Muscle of leg (tissue), 16 donors: ENCODE measurements at places on chromosomes 1 and 21. TPM values are rescaled to one million over a fixed set of nuclear protein-coding genes. Genes with fewer than 3 reads are reported as not detected.

The SLC6A9 gene
- total RNA-seq: 1.6 TPM

DNA sequence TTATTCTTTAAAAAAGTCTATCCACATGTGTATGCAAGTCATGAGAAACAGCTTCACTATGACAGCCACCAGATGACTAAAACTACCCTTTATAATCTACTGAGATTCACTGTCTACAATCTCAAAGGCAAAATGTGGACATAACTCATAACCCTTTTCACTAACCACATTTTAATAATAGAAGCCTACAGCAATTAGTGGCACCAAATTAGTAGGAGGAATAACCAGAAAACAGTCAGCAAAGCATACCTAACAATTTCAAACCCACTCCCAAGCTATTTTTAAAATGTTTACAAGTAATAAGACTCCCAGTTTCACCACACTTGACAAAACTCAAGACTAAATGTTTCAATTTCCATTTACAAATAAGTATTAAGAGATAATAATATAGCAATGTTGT, 442.9 kb downstream of the PTPRC start:
- H3K4me3 ChIP-seq: no peak overlapping the region
- H3K27me3 ChIP-seq: no peaks in the 10 kb centered on the region
- DNase-seq: no peak
- no peaks in the 10 kb centered on the region for H3K36me3 ChIP-seq

- no peaks in the 10 kb centered on the region for H3K27me3 ChIP-seq
- no peak overlapping the region for H3K27ac ChIP-seq
- H3K36me3 ChIP-seq: no peaks in the 10 kb centered on the region
Measured at GRCh38 chr1:65758128-65758527, 34.6 kb upstream of the PDE4B start.

DNA sequence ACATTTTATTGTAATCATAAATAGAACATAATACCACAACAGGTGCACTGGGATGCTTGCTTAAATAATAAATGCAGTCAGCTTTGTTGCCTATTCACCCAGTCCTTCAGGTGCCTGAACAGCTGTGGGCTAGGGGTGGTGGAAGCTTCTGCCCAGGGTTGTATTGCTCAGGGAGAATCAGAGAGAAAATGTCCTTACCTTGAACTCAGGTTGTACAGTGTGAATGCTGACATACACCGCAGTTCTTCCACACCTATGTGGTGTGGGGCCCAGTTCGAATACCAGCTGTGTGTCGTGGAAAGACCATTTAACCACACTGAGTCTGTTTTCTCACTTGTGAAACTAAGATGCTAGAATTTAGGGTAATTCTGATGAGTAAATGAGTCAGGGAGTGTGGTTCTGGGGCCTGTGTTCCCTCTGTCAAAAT, 115.7 kb upstream of the ATP1A1 start:
- H3K4me3 ChIP-seq: no peak overlapping the region
- no peak for DNase-seq
- H3K4me1 ChIP-seq: peaks cover 7% of the 10 kb centered on the region
- H3K36me3 ChIP-seq: no peaks in the 10 kb centered on the region

The CAPN8 gene
- 0.58 TPM for total RNA-seq

The CD1E gene
- total RNA-seq: 0.18 TPM

DNA sequence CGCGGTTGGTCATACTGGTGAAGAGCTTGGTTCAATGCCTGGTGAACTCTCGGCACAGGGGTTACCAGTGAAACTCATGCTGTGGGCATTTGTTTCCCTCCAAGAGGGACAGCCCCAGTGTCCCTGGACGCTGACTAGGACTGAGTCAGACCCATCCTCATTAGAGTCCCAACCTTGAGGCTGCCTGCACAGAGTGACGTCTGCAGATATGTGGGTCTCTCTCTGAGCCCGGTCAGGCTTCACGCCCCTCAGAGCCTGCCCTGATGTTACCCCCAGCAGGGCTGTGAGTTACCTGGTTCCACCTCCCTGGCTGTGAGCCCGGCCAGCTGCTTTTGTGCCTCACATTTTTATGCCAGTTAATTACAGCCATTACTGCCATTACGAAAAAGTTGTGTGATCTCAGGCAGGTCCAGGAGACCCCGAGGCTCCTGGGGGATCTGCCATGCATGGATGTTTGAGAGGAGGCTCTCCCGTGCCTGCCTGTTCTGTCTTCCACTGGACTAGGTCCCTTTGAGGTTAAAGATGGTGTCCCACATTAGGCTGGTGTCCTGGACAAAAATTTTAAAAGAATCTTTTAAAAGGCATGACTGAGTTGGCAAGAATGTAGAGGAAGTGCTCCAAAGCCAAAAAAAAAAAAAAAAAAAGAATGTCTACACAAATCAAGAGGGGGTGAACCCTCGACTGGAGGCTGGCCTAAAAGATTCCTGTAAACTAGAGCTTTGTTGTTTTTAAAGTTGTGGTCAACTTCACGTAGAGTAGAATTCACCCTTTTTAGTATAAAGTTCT, 36.6 kb upstream of the PADI1 start:
- no peaks in the 10 kb centered on the region for H3K36me3 ChIP-seq
- H3K4me1 ChIP-seq: no peaks in the 10 kb centered on the region
- H3K27me3 ChIP-seq: peaks cover 6% of the 10 kb centered on the region
- H3K4me3 ChIP-seq: no peak overlapping the region
- no peak for DNase-seq

- no peaks in the 10 kb centered on the region for H3K27me3 ChIP-seq
- H3K4me1 ChIP-seq: peaks cover 27% of the 10 kb centered on the region
- no peak overlapping the region for H3K4me3 ChIP-seq
- peak overlapping the region; percentile 54 for H3K27ac ChIP-seq
- peaks cover 31% of the 10 kb centered on the region for H3K36me3 ChIP-seq
- peak; percentile 86 for DNase-seq
Measured at GRCh38 chr1:248841702-248842395, 3.8 kb downstream of the ZNF672 start.

- peak; percentile 36 for DNase-seq
- H3K27me3 ChIP-seq: no peaks in the 10 kb centered on the region
- peaks cover 17% of the 10 kb centered on the region for H3K36me3 ChIP-seq
- H3K4me3 ChIP-seq: peak overlapping the region; percentile 69
Measured at GRCh38 chr1:112618114-112618720, 724 bp downstream of the ST7L start.

DNA sequence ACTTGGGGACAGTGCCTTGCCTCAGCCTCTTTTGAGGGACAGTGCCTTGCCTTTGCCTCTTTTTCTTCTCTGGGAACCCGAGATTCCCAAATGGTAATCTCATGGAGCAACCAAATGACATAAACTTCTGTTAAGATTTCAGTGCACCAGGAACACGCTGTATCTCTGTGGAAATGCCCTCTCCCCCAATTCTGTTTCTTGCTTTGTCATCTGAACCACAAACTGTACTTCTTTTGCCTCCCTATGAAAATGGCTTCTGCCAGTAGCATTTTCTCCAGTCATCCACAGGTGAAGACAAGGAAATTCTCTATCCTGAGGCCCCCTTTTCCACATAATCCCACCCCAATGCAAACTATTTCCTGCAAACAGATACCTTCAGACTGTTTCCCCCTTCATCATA, 66.3 kb downstream of the OMA1 start:
- H3K4me1 ChIP-seq: no peaks in the 10 kb centered on the region
- H3K4me3 ChIP-seq: no peak overlapping the region
- no peaks in the 10 kb centered on the region for H3K36me3 ChIP-seq
- H3K27ac ChIP-seq: no peak overlapping the region

- H3K36me3 ChIP-seq: no peaks in the 10 kb centered on the region
- H3K4me3 ChIP-seq: no peak overlapping the region
- no peak for DNase-seq
- no peaks in the 10 kb centered on the region for H3K27me3 ChIP-seq
Measured at GRCh38 chr1:54971317-54971791, 9.1 kb upstream of the TMEM61 start.

GRCh38 chr21:28257276-28257675, 735.4 kb downstream of the LTN1 start:
- H3K4me1 ChIP-seq: no peaks in the 10 kb centered on the region
- no peak overlapping the region for H3K4me3 ChIP-seq
- no peaks in the 10 kb centered on the region for H3K27me3 ChIP-seq
- no peak overlapping the region for H3K27ac ChIP-seq
- DNase-seq: peak; percentile 63

- no peak overlapping the region for H3K4me3 ChIP-seq
- no peaks in the 10 kb centered on the region for H3K4me1 ChIP-seq
- DNase-seq: no peak
- peaks cover 4% of the 10 kb centered on the region for H3K36me3 ChIP-seq
- no peak overlapping the region for H3K27ac ChIP-seq
- no peaks in the 10 kb centered on the region for H3K27me3 ChIP-seq
Measured at GRCh38 chr21:17780539-17780938, 38.6 kb downstream of the C21orf91 start.

GRCh38 chr21:42578034-42578433, 64.4 kb downstream of the SLC37A1 start:
- peaks cover 3% of the 10 kb centered on the region for H3K36me3 ChIP-seq
- DNase-seq: no peak
- no peaks in the 10 kb centered on the region for H3K27me3 ChIP-seq

GRCh38 chr1:53949023-53949990, 3.2 kb downstream of the LRRC42 start:
- no peaks in the 10 kb centered on the region for H3K27me3 ChIP-seq
- peaks cover 22% of the 10 kb centered on the region for H3K4me1 ChIP-seq
- no peak overlapping the region for H3K4me3 ChIP-seq
- peak; percentile 59 for DNase-seq
- peaks cover 15% of the 10 kb centered on the region for H3K36me3 ChIP-seq
- no peak overlapping the region for H3K27ac ChIP-seq

DNA sequence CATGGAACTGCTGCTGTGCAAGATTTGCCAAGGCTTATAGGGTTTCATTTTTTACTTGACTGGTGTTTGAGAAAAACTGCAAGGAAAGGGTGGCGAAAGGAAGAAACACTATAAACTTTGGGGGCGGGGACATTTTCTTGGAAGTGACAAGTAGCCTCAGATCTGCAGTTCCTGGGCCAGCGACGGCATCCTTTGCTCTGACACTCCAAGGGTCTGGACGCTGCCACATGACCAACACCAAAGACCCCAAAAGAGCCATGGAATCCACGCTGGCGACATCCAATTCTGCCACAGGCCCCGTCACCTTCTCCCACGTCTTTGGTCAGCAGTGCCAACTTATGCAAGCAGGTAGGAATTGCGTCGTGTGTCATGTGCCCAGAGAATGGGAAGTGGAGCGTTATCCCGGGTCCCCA, 193.4 kb downstream of the PRDM2 start:
- peaks cover 11% of the 10 kb centered on the region for H3K4me1 ChIP-seq
- no peaks in the 10 kb centered on the region for H3K36me3 ChIP-seq
- peak overlapping the region; percentile 34 for H3K4me3 ChIP-seq
- H3K27ac ChIP-seq: no peak overlapping the region

DNA sequence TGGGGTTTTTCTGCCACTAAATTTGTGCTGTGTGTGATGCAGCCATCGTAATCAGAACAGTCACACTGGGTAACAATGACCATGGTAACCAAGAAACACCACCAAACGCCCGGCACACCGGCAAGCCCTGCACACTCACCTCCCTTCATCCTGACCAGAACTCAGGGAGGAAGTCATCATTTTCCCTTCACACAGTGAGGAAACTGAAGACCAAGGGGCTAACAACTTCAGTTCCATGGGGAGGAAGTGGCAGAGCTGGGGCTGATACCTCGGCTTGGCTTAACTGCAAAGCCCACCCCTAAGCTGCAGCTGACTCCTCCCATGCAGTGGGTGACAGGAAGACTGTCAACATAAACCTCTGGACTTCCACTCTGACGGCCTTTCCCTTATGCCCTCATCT, 69.3 kb upstream of the BCAR3 start:
- no peak overlapping the region for H3K4me3 ChIP-seq
- DNase-seq: peak; percentile 25
- no peaks in the 10 kb centered on the region for H3K27me3 ChIP-seq

DNA sequence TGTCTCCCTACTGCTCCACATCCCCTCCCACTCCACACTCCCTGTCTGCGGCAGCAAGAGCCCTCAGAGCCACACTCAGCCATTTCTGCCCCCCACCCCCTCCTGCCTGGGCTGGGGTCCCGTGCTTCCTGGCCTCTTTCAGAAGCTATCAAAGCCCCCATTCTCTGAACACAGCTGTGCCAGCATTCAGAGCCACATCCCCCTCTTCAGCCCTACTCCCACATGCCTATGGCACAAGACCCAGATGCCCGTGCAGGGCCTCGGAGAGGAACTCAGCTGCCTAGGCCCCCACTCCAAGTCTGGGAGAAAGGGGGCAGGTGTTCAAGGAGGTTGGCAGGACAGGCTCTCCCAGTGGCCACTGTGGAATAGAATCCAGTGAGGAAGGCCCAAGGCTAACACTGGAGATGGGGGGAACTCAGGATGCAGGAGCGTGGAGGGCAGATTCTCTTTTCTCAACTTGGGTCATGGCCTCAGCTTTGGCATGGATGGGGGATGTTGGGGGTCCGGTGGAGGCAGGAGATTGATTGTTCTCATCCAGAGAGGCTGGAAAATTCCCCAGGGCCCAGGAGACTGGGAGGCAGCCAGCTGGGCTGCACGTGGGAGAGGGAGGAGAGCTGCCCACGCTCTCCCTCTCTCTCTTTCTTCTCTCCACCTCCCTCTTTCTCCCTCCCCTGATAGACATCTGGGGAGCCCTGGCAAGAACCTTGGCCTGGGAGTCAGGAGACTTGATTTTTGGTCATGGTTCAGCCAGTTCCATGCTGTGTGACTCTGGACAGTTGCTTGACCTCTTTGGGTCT, 3.5 kb upstream of the BCAN start:
- H3K27ac ChIP-seq: no peak overlapping the region
- no peaks in the 10 kb centered on the region for H3K36me3 ChIP-seq
- H3K27me3 ChIP-seq: peaks cover 77% of the 10 kb centered on the region
- H3K4me1 ChIP-seq: peaks cover 35% of the 10 kb centered on the region
- H3K4me3 ChIP-seq: no peak overlapping the region

DNA sequence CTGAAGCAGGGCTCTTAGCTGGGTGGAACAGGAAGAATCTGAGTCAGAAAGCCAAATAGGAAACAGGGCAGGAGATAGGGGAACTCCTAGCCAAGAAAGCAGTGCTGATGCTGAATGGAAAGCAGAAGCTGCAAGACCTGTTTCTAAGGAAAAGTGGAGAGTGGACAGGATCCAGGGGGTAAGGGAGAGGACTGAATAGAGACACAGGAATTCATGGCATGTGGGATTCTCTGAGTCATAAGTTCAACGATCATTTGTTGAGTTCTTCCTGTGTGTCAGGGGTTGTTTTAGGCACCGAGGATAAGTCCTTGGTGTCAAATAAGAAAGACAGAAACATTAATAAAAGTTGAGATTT, 153.8 kb upstream of the FGGY start:
- H3K27ac ChIP-seq: no peak overlapping the region
- H3K36me3 ChIP-seq: no peaks in the 10 kb centered on the region
- peaks cover 11% of the 10 kb centered on the region for H3K4me1 ChIP-seq
- H3K4me3 ChIP-seq: no peak overlapping the region
- DNase-seq: peak; percentile 80

DNA sequence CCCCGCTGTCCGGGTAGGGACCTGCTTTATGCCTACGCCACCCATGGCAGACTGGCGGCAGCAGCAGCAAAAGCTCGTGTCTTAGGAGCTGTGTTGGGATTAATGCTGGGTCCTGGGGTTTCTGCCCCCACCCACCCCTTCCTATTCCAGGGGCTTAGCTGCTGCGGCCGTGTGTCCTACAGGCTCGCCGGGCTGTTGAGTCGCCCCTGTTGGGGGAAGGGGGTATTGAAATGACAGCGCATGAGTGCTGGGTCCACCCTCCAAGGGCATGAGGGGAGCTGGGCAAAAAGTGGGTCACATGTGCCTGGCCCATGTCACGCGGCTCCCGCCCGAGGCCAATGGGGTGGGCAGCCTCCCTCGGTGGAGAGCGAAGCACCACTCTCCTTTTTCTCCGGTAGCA, 118.3 kb upstream of the COL6A1 start:
- H3K4me1 ChIP-seq: no peaks in the 10 kb centered on the region
- no peak overlapping the region for H3K4me3 ChIP-seq
- no peaks in the 10 kb centered on the region for H3K36me3 ChIP-seq
- no peak for DNase-seq
- H3K27ac ChIP-seq: no peak overlapping the region

GRCh38 chr1:161427733-161428516, 60.2 kb upstream of the CFAP126 start:
- peaks cover 18% of the 10 kb centered on the region for H3K27me3 ChIP-seq
- peak; percentile 23 for DNase-seq
- H3K36me3 ChIP-seq: no peaks in the 10 kb centered on the region
- no peaks in the 10 kb centered on the region for H3K4me1 ChIP-seq
- no peak overlapping the region for H3K27ac ChIP-seq
